ENCODE measurements at places on chromosomes 12 and 14. TPM values are rescaled to one million over a fixed set of nuclear protein-coding genes. Genes with fewer than 3 reads are reported as not detected.

DNA sequence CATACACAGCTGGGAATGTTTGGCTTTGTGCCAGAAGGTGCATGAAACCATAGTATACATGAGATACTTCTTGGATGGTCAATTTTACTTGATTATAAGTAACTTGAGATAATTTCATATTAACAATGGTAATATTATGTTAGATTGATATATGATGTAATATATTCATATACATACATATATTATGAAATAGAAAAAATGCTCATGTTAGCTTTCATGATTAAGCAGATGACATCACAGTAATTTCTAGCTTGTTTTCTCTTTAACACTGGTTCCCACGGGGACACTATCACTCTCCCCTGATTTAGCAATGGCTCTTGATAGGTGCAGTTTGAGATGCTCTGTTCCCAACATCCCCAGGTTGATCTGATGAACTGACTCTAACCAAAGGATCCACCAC lies 35.4 kb upstream of the NTF3 start:
- no peaks in the 10 kb centered on the region for H3K27me3 ChIP-seq
- no peak for DNase-seq
- no peak overlapping the region for H3K27ac ChIP-seq
- H3K4me1 ChIP-seq, result no peaks in the 10 kb centered on the region
- H3K4me3 ChIP-seq, result no peak overlapping the region

DNA sequence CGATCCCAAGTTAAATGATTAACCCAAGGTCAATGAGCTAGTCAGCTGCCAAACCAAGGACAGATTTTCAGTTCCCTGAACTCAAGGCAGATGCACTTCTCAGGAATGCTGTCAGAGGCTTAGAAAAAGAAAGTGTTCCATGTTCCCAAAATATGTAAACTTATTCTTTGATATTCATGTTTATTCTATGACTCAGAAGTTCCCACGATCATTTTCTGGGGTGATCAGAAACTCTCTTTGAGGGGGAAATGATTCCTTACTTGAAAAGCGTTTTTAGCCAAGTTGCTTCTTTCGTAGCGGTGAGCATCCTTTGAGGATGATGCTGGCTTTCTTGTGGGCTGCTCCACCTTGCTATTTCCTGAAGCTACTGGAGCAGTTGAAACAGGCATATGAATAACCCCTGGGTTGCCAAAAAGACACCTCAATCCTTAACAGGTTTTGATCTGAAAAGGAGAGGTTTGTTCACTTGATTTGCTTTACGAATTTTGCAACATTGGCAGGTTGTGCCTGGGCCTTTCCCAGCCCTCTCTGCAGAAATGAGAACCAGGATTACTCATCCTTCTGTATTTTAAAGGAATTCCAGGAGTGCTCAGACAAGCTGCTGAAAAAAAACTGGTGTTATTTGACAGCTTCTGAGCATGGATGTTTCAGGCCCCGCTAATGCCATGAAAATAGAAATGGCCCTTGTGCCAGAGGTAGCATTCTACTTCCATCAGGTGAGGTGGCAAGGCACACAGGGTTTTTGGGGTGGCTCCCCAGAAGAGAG lies 121.4 kb upstream of the HIF1A start:
- peaks cover under 1% of the 10 kb centered on the region for H3K4me1 ChIP-seq
- no peak overlapping the region for H3K27ac ChIP-seq
- H3K36me3 ChIP-seq, result no peaks in the 10 kb centered on the region
- H3K27me3 ChIP-seq, result no peaks in the 10 kb centered on the region

The TTC9 gene
- total RNA-seq, result 6.8 TPM

- peaks cover 42% of the 10 kb centered on the region for H3K36me3 ChIP-seq
- H3K27me3 ChIP-seq, result no peaks in the 10 kb centered on the region
- DNase-seq, result no peak
- no peak overlapping the region for H3K27ac ChIP-seq
- no peaks in the 10 kb centered on the region for H3K4me1 ChIP-seq
Measured at GRCh38 chr12:64745980-64746379, 13.2 kb downstream of the GNS start.

The DBX2 gene
- total RNA-seq, result not detected

The PRH2 gene
- total RNA-seq, result not detected

- H3K27me3 ChIP-seq, result no peaks in the 10 kb centered on the region
- peak overlapping the region; percentile 100 for H3K27ac ChIP-seq
- peak overlapping the region; percentile 85 for H3K4me3 ChIP-seq
- H3K4me1 ChIP-seq, result no peaks in the 10 kb centered on the region
- H3K36me3 ChIP-seq, result no peaks in the 10 kb centered on the region
- peak; percentile 55 for DNase-seq
Measured at GRCh38 chr12:110281549-110282299, 677 bp downstream of the ATP2A2 start.

DNA sequence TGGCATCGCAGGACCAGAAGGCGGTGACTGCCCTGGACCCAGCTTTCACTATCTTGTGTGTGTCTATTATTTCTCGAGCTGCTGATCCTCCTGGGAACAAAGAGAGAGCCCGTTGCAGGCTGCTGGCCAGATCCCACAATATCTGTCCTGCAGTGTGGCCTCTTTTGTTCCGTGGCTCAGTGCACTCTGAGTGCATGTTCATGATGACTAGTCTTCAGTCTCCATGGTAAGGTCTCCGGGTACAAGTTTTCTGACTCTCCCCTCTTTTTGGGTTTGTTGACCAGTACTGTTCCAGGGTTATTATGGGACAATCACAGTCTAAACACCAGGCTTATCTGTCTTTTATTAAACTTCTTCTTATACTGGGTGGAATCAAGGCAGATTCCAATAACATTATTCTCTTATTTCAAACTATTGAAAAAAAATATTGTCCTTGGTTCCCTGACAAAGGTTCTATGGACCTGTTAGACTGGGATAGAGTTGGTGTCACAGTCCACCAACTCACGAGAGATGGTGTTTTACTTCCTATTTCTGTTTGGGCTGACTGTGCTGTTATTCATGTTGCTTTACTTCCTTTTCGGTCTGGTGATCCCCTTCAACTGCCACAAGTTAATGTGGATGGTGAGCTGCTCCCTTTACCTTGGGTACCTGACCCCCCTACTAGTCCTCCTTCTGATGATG lies 192.9 kb upstream of the ALG10B start:
- no peak overlapping the region for H3K4me3 ChIP-seq
- no peak for DNase-seq
- no peak overlapping the region for H3K27ac ChIP-seq
- no peaks in the 10 kb centered on the region for H3K4me1 ChIP-seq
